ENCODE measurements at places on chromosomes 1 and 21.

DNA sequence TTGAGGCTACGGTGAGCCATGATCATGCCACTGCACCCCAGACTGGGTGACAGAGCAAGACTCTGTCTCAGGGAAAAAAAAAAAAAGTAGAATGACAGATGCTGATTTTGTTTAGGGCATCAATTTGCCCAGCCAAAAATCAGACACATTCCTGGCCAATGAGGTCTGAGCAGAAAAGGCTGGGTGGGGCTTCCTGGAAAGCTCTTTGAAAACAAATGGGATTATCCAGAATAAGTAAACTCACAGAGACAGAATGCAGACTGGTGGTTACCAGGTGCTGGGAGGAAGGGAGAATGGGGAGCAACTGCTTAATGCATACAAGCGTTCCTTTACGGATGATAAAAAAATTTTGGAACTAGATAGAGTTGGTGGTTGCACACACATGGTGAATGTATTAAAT, 10.1 kb upstream of the CITED4 start:
- no peak for DNase-seq

GRCh38 chr21:36038701-36039497, 21.4 kb downstream of the SETD4 start:
- DNase-seq, result no peak

DNA sequence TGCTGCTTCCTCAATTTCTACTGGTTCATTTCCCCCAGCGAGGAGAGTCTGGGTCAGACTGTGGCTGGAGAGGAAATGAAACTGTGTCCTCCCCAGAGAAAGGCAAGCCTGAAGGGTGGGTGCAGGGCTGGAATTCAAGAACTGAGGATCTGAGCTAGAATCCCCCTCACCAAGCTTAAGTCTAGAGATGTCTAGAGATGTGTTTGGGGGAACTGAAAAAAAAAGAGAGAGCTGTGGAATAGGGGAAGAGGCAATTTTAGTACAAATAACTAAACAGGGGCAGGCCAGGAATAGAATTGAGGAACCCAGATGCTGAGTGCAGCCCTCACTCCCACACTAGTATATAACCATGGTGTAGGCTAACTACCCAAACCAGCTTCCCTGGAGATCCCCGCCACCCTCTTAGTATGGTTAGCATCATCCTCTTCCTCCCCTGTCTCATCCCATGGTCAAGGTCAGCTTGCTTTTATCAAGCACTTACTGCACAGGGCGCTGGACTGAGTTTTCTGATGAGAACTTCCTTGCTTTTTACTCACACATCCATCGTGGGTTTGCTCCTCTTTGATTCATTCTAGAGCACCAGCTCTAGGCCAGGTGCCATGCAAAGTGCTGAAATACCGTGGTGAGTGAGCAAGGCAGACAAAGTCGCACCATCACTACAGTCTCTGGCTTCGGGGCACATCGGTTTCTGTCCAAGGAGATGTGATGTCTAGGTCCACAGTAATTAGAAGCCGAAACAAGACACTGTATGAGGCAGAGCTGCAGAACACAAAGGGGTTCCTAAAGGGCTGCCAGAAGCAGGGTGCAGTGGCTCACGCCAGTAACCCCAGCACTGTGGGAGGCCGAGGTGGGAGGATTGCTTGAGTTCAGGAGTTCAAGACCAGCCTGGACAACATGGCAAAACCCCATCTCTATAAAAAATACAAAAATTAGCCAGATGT, 112.9 kb upstream of the IPO9 start:
- no peak for DNase-seq

- DNase-seq, result no peak
Measured at GRCh38 chr1:113282893-113283285, 107.4 kb upstream of the MAGI3 start.

DNA sequence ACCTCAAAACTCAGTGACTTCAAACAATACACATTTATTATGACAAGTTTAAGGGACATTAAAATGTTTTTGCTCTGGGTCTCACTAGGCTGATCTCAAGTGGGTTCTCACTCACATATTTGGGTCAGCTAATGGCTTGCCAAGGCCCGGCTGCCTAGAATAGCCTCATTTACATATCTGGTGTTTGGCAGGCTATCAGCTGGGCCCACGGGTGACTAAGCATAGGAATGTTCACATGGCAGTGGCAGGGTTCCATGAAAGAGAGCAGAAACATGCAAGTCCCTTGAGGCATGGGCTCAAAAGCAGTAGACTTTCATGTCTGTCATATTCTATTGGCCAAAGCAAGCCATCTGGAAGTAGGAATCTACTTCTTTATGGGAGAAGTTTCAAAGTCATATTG, 492.6 kb downstream of the KCNT2 start:
- no peak for DNase-seq

DNA sequence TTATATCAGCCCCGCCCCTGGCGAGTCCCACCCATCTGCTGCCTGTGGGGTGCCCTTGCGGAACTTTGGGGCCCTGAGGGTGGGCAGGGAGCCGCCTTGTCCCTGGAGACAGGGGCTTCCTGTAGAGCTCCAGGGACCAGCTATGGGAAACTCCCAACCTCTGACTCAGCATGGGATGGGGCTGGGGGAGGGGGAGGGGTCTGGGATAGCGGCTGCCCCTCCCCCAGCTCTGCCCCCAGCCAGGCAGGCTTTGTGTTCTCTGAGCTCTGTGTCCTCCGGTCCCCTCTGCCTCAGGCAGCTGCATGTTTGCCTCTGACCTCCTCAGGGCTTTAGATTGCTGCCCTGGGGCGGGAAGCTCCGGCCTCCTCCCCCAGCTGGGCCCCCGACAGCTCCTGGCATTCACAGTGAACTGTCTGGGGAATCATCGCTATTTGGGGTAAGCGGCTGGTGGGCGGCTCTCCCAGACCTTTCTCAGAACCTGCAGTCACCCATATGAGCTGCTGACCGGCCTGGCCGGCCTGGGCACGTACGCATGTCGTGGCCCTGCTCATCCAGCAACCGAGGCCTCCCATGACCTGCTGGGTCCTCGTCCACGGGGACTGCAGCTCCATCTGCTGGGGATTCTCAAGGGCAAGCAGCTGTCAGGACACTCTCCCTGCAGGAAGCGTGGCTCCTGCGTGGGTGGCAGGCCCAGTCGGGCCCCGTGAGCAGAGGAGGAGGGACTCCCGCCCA, 17.1 kb downstream of the ARHGEF16 start:
- DNase-seq, result no peak

- no peak for DNase-seq
Measured at GRCh38 chr1:193769651-193770050, 583.2 kb upstream of the B3GALT2 start.

DNA sequence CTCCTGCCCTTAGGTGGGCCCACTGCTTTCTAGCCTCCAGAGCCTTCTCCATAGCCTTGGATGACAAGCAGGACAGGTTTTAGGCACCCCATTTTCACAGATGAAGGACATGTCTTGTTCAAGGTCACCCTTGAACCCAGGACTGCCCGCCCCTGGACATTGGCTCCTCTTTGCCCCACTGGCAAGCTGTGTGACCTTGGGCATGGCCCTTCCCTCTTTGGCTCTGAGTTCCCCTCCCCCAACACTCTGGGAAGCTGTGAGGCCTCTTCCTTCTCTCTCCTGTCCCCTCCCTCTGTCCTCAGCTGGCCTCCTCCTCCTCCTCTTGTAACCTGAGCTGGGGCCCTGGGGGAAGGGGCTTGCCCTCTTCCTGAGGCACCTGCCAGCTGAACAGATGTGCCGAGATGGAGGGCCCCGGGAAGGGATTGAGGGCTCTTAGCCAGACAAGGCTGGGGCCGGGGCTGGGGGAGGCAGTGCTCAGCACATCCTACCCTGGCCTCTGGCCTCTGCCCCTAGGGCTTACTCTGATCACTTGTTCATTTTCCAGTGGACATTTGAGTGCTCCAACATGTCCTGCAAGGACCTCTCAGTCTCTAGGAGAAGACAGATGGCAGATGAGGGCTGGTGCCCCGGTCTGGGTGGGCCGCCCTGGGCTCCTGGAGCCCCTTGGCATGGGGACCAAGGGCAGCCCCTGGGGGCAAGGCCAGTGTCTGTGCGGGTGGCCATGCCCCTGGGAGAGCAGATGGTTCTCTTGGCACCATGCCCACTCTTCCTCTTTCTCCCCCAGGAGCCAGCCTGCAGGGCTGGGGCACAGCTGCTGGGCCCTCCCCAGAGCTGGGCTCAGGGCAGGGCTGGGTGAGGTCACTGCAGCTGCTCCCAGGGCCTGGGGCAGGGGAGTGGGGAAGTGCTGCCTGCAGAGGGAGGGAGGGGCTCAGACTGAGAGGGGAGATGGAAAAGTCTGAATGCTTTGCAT, 10.7 kb downstream of the FOXO6 start:
- DNase-seq, result no peak

- no peak for DNase-seq
Measured at GRCh38 chr1:29258976-29259801, 22.9 kb downstream of the PTPRU start.

GRCh38 chr1:236009857-236010256, 55.0 kb downstream of the NID1 start:
- DNase-seq, result no peak

DNA sequence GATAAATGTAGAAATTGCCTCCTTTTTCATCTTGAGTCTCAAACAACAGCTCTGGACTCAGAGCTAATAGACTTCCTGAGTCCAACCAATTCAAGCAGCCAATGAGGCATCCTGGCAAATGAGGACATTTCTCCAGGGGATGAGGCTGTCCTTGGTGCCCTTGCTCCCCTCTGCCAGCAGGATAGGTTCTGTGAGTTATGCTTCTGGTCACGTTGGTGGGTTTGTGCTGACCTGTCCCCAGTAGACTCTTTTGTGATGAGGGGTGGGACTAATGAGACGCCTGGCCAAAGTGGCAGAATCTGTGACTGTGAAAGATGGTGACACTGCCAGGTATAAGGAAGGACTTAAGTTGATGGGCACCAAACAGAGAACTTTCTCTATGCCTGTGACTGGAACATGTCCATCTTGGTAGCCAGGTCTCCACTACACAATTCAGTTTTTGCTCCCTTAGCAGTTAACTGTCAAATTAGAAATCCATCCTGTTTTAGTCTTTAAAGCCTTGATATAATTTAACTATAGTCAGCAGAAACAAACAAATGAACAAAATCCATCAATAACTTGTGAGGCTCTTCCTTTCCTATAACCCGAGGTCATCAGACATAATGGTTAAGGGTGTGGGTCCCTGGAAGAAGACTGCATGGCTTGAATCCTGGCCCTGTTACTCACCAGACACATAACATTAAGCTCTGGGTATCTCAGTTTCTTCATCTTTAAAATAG, 35.7 kb upstream of the THEM4 start:
- DNase-seq, result no peak

DNA sequence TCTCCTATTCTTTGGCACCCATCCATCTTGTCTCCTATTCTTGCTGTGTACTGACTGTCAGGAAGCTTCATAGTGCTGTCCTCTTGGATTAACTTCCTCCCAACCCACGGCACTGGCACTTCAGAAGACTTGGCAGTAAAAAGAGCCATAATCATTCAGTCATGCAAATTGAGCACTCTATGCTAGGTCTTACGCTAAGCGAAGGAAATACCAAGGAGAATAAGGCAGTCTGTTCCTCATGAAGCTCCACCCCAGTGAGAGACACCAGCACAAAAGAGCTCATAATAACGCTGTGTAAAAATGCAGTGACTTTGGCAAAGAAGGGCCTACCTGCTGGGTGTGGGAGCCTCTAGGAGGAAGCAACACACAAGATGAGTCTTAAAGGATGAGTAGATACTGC, 67.1 kb downstream of the GFI1 start:
- no peak for DNase-seq

GRCh38 chr1:91579658-91580228, 79.1 kb downstream of the CDC7 start:
- no peak for DNase-seq

- no peak for DNase-seq
Measured at GRCh38 chr1:100415498-100415778, 63.1 kb downstream of the CDC14A start.

GRCh38 chr1:60227601-60228000, 154.0 kb upstream of the C1orf87 start:
- no peak for DNase-seq

- DNase-seq, result no peak
Measured at GRCh38 chr1:178361847-178362246, 134.9 kb downstream of the CLEC20A start.

DNA sequence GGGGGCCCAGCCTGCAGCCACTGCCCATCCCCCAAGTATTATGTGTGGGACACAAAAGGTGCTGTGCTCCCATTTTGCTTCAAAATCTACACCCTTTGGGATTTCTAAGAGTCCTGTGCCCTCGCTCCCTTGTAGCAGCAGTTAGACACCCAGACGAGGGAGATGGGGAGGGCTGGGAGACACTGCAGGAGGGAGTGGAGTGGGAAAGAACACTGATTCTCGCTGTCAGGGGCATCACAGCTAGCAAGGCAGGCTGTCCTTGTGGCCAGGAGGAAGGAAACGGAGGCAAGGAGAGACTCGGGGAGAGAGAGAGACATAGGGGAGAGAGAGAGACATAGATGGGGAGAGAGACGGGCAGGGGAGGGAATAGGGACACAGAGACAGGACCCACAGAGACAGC, 38.5 kb downstream of the CSMD2 start:
- no peak for DNase-seq

- no peak for DNase-seq
Measured at GRCh38 chr1:24501371-24502064, 1.1 kb upstream of the RCAN3 start.
